SW 1271 (cell line): ENCODE measurements at places on chromosomes 5 and 9.
A peak's percentile ranks its signal among the peaks of the same experiment; 100 is the strongest.

DNA sequence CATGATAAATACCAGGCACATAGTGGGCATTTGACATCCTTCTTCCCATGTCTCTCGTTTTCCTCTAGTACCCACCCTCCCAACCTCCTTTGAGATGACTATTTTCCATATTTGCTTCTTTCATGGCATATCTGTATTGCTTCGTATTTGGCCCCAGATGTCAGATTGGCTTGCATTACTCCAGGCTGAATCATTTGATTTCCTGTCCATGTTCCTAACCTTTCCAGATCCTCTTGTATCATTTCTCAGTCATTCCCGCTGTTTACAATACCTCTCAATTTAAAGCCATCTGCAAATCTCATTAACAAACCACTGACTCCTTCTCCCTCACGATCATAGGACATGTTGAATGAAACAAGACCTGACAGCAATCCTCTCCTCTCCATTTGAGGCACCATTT lies 19.9 kb downstream of the MTX3 start:
- no peak for DNase-seq

- DNase-seq, result no peak
Observed at GRCh38 chr9:92408747-92409478, 4.5 kb upstream of the OGN start.

- no peak for DNase-seq
Observed at GRCh38 chr5:147836439-147836838, 5.0 kb upstream of the SPINK1 start.

GRCh38 chr5:68134033-68134668 lies 81.4 kb upstream of the PIK3R1 start:
- no peak for DNase-seq

DNA sequence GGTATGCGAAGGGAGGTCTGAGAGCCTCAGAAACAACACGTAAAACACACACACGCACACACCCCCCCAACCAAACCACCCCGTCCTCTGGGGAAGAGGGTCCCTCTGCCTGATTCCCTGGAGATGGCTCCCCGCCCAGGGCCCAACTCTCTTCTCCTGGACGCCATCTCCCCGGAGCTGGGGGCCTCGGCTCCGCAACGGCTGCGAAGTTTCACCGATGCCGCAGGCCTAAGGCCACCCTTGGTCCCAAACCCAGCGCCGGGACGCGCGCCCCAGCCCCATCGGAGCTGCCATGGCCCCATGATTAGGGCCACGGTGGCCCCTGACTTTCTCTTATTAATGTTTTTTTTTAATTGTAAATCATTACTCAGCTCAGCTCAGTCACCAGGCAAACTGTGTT lies 181.4 kb upstream of the TBCA start:
- DNase-seq, result no peak

GRCh38 chr9:104556830-104557634 lies 11.9 kb upstream of the OR13C8 start:
- no peak for DNase-seq

DNA sequence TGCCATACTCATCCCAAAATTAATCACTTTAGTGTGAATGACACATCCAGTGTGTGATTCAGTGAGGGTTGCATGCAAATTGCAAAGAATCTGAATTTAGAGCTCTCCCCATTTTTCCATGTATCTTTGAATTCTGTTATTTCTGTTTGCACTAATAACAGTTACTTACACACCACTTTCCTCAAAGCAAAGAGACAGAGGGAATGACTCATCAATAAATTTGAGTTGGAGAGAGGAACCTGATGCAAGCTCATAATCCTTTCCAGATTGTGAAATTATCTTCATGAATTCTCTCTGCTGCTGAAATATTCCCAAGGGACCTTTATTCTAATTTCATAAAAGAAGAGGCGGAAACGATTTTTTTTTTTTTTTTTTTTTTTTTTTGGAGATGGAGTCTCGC lies 204.8 kb downstream of the CDH9 start:
- no peak for DNase-seq

DNA sequence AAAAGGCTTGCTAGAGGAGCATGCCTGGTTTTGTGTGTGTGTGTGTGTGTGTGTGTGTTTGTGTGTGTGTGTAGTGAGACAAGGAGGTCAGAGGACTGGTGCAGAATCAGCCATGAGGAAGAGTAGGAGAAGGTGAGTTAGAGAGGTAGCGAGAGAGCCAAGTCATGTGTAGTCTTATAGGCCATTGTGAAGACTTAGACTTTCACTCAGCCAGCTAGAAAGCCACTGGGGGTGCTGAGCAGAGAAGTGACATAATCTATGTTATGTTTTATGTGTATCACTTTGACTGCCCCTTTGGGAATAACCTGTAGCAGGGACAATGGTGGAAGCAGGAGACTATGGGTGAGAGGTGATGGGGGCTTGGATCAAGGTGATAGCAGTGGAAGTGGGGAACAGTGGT lies 180.5 kb upstream of the CLINT1 start:
- no peak for DNase-seq

GRCh38 chr5:119275146-119275545 lies 80.7 kb upstream of the TNFAIP8 start:
- no peak for DNase-seq

DNA sequence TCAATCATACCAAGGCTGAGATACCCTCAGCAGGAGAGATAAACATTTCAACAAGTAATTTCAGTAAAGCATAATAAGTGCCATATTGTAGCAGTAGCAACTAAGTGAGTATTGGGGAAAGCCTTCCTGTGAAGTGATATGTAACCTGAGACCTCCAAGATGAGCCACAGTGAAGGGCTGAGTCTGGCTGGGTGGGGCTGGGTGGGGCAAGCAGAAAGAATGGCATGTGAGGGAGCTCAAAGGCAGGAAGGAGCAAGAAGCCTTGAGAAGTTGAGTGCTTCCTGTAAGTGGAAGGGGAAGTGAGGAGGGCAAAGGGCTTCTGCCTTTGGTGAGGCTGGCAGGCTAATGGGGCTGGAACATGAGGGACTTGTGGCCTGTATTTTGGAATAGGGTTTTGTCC lies 19.7 kb upstream of the ASTN2 start:
- no peak for DNase-seq

- no peak for DNase-seq
Observed at GRCh38 chr9:86353655-86354010, 577 bp downstream of the TUT7 start.

GRCh38 chr5:174755106-174755505 lies 30.7 kb downstream of the MSX2 start:
- peak; percentile 25 for DNase-seq

GRCh38 chr5:1359713-1360112 lies 14.8 kb upstream of the CLPTM1L start:
- DNase-seq, result no peak

- peak; percentile 99 for DNase-seq
Observed at GRCh38 chr9:128635266-128636023, 21.2 kb downstream of the DYNC2I2 start.

DNA sequence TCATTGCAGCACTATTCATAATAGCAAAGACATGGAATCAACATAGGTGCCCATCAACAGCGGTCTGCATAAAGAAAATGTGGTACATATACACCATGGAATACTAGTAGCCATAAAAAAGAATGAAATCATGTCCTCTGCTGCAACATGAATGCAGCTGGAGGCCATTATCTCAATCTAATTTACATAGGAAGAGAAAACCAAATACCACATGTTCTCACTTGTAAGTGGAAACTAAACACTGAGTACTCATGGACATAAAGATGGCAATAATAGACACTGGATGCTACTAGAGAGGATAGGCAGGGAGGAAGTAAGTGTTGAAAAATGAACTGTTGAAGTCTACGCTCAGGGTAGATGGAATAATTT lies 203.9 kb upstream of the CDH9 start:
- DNase-seq, result no peak

GRCh38 chr5:116076496-116076895 lies 8.3 kb upstream of the COMMD10 start:
- no peak for DNase-seq

DNA sequence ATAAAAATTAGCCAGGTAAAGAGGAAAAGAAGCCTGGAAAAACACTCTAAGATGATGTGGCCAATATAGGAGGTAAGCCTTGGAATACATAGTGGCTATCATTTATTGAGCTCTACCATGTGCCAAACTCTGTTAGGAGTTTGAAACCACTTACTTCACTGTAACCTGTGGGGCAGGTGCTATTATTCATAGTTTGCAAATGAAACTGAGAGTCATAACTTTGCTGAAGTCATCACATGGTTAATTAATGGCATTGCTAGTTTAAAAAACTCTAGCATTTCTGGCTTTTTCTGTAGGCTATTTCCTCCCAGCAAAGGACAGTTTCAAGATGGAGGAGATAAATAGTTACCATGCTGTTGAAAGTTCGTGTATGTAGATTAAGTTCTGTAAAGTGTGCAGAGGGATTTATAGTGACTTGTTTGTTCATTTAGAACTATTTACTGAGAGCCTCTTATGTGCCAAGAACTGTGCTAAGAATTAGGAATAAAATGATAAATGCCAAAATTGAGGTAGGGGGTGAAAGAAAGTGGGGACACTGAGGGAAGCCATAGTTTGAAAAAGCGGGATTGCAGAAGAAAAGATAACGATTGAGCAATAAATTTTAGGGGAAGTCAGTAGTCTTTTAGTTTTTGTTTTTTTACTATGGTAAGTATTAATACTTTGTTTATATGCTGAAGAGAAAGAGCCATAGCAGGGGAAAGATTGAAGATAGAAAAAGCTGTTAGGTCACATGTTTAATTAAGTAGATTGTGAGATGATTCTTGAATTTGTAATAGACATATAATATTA lies 57.2 kb downstream of the WDR70 start:
- no peak for DNase-seq

DNA sequence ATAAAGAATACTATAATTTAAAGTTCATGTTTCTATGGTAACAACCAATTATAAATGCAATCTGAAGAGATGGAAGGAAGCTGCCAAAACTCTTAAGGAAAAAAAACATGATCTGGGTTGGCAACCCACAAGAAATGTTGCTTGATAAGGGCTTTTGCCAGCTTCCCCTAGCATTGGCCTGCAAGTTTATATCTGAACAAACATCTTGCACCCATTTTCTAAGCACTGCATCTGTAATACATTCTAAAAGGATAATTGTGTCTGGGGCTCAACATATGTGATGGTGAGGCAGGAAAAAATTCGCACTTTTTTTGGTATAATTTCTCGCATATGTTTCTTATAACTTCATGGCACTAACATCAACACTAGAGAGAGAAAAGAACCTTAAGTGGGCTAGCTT lies 276.4 kb downstream of the FBXL7 start:
- no peak for DNase-seq

DNA sequence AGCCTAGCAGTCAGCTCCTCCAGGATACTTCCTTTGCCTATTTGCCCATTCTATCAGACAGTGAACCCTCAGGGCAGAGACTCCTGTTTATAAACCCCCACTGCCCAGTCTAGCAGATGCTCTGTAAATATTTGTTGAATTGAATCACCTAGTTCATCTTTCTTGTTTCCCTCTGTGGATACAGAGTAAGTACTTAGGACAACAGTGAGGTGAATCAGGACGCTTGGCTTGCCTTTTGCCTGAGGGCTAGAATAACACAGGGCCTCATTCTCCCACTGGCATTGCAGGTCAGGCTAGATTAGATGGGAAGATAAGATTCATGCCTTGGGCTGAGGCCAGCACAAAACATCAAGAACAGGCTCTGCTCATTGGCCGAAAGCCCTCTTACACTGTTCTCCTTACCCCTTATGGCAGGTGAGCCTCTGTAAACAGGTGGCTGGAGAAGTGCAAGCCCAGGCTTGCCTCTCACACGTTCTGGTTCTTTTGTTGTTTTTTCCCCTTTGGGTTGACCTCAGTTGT lies 22.2 kb downstream of the TNFSF8 start:
- DNase-seq, result no peak

DNA sequence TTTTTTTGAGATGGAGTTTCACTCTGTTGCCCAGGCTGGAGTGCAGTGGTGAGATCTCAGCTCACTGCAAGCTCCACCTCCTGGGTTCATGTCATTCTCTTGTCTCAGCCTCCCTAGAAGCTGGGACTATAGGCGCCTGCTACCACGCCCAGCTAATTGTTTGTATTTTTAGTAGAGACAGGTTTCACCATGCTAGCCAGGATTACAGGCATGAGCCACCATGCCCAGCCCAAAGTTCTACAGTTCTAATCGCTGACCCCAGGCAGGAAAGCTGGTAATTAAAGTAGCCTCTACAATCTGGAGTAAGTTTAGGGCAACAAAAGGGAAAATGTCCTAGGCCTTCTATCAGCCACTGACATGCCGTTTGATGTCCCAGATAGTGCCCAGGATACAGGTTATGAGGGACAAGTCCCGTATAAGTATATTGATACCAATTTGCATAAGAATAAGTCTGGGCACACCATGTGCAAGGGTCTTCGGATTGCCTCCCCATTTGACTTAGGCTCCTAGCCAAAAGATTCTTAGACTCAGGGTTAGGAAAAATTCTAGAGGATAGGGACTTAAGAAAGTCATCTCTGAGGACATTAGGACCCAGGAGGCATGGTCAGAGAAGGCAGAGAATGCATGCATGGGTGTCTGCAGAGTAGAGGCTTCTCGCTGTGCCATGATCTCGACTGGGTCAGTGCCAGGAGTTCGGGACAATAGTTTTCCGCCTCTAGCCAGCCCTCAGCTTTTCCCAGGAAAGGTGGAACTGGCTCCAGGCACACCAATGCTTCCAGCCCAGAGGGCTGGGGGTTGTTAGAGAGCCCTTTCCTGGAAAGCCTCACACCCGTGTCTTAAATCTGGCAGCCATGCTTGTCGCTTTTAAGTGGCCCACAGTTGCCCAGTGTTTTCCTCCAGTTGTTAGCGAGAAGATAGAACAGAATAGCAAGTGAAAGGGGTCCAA lies 1111.1 kb downstream of the TAF11L14 start:
- no peak for DNase-seq

DNA sequence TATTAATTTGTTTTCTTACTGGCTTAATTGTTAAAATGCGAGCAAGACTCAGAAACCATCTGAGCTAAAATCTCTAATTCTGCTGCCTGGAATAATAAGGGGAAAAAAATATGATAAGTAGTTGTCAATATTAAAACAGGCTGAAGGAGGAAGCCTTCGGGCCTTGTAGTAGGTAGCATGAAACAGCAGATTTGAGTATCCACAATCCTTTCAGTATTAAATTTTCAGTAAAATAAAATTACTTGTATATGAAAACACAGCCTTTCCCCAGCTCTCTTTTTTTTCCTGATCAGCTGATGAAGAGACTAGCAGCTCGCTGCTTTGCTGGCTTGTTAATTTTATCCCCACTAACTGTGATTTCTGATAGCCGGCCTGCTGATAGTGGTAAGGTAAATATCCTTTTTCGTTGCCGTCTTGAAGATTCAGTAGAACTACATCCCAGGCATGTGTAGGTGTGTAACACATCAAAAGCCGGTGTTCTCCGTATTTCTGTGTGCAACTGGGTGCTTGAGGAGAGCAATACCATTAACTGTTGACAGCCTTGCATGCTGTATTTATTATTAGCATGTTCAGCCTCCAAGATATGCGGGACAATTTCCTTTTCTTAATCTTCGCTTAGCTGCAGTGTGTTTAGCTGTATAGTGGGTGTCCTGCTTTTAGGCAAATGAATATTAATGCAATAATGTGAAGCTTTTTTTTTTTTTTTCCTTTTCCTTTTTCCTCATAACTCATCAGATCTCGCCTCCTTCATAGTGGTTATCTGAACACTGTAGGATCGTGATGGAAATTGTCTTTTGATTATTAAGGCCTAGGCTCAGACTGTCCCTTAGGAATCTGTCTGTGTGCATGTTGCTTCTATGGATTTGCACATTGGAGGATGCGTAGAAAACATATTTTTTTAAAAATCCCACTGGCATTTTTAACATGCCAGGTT lies 144.6 kb downstream of the SMARCA2 start:
- no peak for DNase-seq
